ENCODE measurements at places on chromosomes 4 and X.

DNA sequence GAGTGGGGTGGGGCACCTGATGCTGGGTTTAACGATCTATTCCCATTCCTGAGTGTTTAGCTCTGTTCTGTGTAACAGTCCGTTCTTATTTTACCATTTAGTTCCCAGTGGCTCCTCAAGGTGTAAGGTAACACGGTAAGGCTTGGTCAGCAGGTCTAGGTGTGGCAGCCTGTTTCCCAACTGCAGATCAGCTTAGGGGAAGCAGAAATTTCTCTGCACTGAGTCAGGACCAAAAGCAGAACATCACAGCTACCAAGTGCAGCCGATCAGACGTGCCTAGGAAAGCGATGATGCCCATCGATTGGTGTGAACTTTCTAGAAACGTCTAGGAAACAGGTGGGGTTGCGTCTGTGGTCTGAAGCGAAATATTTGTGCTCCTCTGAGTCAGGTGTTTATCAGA, 240.1 kb downstream of the STIM2 start:
- DNase-seq: no peak

- DNase-seq: no peak
Observed at GRCh38 chr4:3408793-3409330, 32.9 kb upstream of the HGFAC start.

DNA sequence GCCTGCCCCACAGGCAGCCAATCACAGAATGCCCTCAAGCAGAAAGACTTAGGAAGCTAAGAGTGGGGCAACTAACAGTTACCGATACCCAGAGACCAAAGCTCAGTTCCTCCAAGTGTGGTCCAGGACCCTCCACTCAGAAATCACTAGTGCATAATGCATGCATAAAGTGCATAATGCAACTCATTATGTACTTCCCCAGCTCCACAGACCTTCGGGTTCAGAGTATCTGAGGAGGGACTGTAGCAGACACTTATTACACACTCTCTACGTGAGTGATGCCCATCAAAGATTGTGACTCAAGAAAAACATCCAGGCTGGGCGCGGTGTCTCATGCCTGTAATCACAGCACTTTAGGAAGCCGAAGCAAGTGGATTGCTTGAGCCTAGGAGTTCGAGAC, 328.0 kb downstream of the BCOR start:
- no peak for DNase-seq

GRCh38 chrX:19535476-19535875, 20.2 kb upstream of the MAP3K15 start:
- no peak for DNase-seq

DNA sequence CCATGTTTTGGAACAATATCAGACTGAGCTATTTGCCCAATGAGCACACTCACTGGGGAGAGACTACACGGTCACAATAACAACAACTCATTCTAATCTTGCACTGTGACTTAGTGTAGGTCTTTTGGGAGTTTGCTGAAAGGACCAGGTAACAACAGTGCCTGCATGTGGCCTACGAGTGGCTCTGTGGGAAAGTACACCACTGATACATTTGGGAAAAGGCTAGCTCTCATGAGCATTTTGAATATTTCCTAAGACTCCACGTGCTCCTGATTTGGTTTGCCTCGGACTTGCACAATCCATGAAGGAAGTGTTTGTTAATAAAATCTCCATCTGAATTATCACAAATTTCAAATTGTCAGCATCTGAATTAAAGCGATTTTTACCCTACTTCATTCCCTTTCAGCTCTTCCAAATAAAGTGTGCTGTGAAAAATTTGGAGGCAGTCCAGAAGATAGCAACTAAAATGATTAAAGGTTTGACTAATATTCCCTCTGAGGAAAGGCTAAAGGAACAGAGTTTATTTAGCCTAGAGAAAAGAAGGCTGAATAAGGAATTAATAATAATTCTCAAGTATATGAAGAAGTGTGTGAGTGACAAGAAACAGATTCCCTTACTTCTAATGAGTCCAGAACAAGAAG, 406.4 kb downstream of the PPARGC1A start:
- DNase-seq: no peak

DNA sequence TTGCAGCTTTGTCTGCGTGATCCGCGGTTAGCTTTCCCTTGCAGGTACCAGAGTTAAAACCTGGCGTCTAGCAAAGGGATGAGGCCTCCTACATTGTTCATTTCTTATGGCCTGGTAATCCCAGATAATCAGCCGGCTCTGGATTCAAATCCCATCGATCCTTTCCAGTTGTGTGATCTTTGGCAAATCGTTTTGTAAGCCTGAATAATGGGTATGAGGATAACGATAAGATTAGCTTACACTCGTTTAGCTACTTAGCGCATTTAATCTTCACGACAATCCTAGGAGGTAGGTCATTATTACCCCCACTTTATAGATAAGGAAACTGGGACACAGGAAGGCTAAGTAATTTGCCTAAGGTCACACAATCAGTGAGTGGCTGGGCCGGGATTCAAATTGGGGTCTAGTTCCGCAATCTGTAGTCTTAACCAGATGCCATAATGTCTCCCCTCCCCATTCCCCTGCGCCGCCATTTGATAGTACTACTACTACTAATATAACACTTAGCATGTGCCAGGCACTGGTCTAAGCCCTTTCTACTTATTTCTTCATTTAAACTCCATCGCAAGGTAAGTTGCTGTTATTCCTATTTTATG, 1.7 kb upstream of the UBA1 start:
- DNase-seq: no peak

Measured in CD4-positive, alpha-beta T cell treated with Interferon gamma for 1 hour (primary cell).